NCI-H1417 treated with DMSO at 0.1 percent for 48 hours (cell line): ENCODE measurements at places on chromosomes 13 and 19.

DNA sequence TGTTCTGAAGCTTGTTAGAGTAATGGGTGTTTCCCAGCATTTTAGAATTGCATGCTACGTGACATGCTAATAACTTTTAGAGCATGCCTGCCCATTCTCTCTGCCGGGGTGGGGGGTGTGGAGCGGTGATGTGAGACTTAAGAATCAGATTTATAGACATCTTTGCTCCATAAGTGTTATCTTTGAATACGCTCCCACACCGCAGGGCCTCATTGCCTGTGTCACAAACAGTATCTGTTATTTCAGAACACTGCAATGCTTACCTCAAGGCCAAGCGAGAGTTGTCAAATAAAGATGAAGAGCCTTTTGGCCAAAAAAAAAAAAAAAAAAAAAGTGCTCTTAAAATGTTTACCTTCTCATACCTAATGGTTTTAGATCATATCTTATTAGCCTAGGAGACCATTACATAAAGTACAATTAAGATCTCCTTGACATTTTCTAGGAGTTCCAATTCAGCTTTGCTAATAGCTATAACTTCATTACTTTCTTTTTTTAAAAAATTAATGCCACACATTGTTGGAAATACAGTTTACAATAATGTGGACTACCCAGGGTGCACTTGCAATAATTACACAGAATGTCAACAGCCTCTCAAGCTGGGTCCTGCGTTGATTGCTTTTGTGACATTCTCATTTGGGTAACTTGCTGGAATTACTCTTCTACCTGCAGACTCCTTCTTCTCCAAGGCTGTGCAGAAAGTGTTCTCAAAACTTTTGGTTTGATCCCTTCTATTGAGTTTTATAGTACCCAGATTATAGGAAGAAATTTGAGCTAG lies 525.3 kb downstream of the KLF12 start:
- DNase-seq, result peak; percentile 87

GRCh38 chr19:30105727-30106126 lies 163.7 kb downstream of the URI1 start:
- no peak for DNase-seq

GRCh38 chr19:5102520-5102919 lies 133.6 kb downstream of the KDM4B start:
- no peak for DNase-seq

- no peak for DNase-seq
Observed at GRCh38 chr19:11194656-11195558, 2.4 kb downstream of the KANK2 start.

GRCh38 chr13:32045982-32046785 lies 14.6 kb downstream of the FRY start:
- no peak for DNase-seq

DNA sequence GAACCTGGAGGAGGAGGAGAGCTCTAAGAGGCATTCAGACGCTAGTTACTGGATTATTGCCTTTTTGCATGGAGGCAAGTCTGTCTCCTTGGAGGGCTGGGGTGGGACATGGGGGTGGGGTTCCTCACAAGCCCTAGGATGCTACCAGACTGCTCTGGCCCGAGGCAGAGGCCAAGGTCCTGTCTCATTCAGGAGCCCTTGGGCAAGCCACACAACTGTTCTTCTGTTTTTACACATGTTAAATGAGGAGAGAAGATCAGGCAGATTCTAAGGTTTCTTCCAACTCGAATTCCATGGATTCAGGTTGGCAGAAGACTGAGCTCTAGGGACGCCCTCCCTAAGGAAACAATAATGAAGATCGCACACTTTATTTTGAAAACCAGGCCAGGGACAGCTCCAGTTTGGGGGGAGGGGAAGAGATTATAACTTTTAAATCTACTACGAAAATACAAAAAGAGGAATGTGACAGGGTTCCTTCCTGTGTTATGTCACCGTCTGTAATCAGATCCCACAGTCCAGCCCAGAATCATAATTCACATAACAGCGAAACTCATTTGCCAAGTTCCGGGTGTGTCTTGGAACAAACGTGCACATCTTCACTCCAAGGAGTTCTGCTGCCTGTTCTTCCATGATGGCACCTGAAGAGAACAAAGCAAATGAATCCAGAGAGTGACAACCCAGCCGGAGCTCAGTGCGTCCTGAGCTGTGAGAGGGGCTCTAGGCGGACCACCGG lies 25.2 kb downstream of the IL17D start:
- DNase-seq, result no peak

GRCh38 chr13:24842549-24843274 lies 78.7 kb downstream of the RNF17 start:
- DNase-seq, result no peak

DNA sequence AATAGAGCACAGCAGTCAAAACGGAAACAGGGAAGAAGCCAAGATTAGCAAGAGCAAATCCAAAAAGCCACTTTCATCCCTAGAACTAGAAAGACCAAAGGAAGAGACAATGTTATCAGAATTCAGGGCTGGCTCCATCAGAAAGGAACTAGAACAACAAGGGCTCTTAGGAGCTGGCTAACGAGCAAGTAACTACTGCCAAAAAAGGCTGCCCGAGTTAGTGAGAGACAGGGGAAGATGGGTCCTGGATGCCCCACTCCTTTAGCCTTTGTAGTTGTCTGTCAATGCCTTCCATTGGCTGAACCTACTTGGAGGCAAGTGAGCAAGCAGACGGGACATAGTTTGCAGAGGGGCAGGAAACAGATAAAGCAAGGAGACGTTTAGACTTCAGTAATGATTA lies 240.4 kb downstream of the KLF12 start:
- no peak for DNase-seq

DNA sequence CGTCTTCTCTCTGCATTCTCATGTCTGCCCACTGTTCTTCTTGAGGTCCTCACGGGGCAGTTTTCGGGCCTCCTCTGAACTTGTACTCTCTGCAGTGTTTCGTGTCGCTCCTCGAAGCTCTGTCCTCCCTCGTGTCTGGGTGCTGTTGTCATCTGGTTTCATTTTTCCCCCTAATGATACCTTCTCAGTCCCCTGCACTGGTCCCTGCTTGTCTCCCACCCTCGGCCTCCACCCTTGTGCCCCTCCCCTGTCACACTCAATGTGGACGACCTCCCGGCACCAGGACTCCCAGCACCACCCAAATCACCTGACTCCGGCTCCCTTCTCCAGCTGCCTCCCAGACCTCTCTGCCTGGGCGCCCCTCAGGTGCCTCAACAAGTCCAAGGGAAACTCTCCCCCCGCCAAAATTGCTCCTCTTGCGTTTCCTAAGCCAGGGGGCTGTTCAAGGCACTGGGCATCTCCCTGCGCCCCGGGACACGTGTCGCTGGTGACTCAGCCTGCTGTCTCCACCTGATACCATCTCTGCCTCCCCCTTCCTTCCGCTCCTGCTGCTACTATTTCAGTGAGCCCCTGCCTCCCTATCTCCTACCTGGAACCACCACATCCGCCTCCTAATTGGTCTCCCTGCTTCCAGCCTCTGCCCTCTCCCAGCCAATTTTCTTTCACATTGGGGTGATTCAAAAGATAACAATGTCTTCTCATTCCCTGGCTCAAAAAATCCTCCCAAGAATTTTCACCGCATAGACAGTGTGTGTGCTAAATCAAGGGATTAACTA lies 49.5 kb downstream of the RFX2 start:
- no peak for DNase-seq

GRCh38 chr13:48831248-48831647 lies 144.5 kb upstream of the FNDC3A start:
- no peak for DNase-seq

DNA sequence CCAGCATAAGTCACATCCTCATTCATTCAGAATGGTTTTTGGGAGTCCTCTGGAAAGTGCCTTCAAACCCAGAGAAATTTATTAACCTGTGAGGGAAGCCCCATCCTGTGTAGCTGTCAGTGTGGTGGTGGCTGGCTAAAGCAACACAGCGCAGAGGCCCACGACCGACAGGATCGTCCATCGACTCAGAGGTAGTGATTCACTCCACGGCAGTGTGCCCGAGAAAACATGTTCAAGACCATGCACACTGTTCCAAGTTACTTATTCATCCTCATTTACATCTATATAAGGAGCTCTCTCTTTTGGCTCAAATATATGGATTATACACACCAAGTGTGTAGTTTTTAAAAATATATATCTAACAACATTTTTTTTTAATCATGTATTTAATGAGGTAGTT lies 96.3 kb upstream of the SLC15A1 start:
- DNase-seq, result no peak

- no peak for DNase-seq
Observed at GRCh38 chr13:19085258-19085657, 96.4 kb downstream of the TUBA3C start.

DNA sequence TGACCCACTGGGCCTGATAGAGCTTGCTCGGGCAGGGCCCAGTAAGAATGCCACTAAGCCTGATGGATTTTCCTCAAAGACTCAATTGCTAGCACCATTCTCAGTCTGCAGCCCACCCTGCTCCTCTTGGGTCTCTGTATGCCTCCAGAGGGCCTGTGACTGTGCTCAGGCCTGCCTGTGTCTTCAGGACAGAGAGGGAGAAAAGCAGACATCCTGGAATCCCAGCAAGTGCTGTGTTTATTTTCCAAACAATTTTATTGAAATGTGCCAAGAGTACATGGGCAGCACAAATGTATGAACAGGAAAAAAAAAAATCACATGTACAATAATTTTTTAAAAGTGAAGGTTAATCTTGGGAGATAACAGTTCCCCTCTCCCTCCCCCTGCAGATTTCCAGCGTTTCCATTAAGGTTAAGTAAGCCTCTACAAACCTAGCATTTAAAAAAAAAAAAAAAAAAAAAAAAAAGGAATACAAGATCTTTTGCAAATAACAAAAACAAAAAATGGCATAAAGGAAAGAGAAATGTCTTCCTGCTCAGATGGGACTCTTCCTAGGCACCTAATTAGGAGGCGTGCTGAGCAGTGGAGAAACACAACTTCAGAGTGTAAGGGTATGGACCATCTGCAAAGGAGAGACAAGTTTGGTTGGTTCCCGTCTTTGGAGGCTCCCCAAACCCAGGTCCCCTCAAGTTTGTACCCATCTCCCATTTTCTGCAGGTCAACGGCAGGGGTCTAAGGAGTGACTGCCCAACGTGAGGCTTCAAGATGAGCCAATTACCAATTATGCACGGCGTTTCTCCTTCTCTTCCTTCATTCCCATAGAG lies 4.8 kb upstream of the ECH1 start:
- no peak for DNase-seq

GRCh38 chr13:44822291-44822690 lies 167.0 kb downstream of the NUFIP1 start:
- DNase-seq, result no peak

DNA sequence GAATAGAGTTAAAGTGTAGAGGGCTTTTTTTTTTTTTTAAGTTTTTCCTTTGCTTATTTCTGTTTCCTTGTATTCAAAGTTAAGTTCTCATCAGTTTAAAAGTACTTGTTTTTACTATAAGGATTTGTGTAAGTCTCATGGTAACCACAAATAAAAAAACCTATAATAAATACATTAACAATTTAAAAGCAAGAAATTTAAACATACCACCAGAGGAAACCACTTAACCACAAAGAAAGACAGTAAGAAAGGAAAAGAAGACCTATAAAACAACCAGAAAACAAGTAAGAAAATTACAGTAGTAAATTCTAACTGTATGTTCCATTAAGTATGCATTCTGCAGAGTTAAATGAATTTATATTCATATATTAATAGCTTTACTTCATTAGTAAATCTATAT lies 999.1 kb upstream of the ATXN8OS start:
- DNase-seq, result no peak

- DNase-seq, result no peak
Observed at GRCh38 chr13:64276232-64276631, 2860.6 kb upstream of the PCDH20 start.

GRCh38 chr13:73671732-73672131 lies 462.5 kb downstream of the KLF12 start:
- no peak for DNase-seq

- DNase-seq, result no peak
Observed at GRCh38 chr13:64538711-64539110, 2691.4 kb downstream of the PCDH9 start.

DNA sequence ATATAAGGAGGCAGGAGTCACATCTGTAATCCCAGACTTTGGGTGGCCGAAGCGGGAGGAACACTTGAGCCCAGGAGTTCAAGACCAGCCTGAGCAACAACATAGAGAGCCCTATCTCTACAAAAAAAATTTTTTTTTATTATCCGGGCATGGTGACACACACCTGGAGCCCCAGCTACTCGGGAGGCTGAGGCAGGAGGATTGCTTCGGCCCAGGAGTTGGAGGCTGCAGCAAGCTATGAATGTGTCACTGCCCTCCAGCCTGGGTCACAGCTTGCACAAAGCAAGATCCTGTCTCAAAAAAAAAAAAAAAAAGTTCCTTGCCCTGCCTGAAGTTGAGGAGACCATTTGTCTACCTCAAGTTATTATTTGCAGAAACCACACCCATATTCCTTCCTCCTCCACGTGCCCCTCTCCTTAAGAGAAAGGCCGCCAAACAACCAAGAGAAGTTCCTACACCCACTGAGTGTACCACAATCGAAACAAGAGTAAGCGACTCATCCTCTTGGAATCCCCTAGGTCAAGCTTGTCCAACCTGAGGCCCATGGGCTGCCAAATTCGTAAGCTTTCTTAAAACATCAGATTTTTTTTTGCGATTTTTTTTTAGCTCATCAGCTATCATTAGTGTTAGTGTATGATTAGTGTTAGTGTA lies 2.2 kb downstream of the ABCC4 start:
- DNase-seq, result no peak

DNA sequence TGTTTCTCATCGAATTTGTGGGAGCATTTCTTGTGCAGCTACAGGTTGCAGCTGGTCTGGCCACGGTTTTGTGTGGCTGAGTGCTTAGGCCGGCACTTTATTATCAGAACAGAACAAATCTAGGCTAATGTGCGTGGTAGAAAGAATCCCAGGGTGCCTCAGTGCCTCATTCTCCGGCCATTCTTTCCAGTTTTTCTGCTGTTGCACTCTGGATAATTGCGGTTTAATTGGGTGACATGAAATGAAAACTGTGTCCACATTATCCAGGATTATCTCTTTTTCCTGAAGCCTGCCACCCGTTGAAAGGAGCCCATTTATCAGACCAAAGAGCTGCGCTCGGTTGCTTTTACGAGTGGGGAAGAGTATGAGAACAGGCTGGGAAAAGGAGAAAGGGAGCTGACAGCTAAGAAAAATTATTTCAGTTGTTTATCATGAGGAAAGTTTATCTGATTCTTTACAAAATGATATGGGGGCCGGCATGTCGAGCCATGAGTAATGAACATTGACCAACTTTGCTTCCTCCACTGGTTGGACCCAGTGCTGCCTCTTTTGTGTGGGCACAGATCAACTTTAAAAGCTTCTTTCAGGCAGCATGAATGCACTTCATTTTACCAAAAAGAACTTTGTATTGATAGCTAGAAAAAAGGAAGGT lies 117.0 kb upstream of the SOX21 start:
- no peak for DNase-seq

DNA sequence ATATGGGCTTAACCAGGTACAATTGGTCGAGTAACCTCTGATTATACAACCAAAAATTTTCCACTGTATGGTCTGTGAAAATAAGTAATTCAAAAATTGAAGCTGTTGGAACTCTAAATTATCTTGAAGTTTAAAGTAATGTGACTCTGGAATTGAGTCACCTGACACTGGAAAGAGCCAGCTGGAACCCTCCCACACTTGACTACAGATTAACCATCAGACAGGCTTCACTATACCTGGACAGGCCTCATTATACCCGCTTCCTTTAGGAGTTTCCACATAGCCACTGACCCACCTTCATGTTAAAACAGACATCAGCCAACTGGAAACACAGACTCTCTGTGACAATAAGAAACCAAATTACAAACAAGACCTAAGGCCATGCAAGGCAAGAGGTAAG lies 1.3 kb downstream of the ZNF433 start:
- DNase-seq, result no peak
